ENCODE measurements at places on chromosomes 5 and 9.

DNA sequence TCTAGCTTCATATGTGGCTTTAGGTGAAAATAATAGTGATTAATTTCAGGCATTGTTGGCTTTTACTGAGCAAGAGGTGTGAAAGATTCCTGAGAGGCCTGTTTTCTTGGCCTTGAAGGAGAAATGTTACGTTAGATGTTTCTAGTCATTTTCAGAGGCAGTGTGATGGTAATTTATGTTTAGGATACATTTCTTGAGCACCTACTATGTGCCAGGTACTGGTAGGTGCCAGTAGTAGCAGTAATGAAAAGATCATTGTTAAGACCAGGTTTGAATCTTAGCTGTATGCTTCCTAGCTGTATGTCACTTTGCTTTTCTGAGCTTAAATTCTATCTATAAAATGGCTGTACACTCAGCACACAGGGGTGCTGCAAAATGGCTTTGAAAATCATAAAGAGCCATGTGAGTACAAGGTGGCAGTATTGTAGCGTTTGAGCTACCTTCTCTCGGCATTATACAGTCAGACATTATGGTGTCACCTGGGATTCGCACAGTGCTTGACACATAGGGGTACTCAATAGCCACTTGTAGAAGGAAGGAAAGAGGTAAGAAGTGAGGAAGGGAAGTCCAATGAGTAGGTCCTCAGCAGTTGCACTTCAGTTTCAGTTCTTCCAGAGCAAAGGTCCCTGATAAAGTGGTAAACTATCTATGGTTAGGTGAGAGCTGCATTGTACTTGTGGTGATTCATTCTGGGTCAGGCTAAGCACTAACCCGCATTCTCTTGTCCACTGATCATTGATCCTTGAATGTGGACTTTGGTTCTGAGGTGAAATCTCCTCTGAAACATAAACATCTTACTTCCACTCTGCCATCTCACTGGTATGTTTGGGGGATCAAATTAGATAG is 166.5 kb upstream of the NR3C1 start:
- no peak for DNase-seq

- no peak for DNase-seq
These were observed 427.8 kb downstream of the BNC2 start for GRCh38 chr9:16442622-16443021.

- DNase-seq, result no peak
These were observed 182.3 kb upstream of the RIOK2 start for GRCh38 chr5:97365163-97365845.

GRCh38 chr5:168073991-168074800 is 217.2 kb upstream of the WWC1 start:
- DNase-seq, result no peak

DNA sequence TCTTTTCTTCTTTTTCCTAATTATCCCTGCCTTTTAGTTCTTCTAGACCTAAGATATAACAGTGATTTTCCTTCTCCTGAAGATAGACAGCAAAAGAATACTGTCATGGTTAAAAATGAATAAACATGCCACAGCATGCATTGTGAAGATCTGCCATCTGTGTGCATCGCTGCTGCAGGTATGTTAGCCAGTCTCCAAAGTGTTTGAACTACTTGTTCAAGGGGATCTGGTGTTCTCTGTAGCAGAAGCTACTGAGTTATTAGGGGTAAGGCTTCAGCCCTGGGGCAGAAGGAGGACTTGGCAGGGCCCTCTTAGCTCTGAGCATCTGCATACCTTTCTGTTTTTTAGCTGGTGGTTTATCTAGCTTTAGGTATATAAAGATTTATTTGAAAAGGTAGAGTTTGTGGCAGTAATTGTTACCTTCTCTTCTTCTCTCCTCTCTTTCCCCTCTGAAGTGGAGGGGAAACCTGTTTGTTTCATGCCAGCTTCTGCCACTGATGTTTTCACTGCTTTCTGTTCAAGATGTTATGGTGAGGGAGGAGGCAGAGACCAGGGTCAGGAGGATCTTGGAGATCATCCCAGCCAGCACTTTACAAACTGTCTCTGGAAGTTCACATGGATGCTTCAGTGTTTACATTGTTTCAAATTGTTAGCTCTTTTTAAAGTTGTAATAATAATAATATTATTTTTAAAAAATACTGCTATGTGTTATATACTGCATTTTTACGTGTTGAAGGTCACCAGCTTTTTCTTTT is 25.2 kb downstream of the GALNT10 start:
- DNase-seq, result no peak

DNA sequence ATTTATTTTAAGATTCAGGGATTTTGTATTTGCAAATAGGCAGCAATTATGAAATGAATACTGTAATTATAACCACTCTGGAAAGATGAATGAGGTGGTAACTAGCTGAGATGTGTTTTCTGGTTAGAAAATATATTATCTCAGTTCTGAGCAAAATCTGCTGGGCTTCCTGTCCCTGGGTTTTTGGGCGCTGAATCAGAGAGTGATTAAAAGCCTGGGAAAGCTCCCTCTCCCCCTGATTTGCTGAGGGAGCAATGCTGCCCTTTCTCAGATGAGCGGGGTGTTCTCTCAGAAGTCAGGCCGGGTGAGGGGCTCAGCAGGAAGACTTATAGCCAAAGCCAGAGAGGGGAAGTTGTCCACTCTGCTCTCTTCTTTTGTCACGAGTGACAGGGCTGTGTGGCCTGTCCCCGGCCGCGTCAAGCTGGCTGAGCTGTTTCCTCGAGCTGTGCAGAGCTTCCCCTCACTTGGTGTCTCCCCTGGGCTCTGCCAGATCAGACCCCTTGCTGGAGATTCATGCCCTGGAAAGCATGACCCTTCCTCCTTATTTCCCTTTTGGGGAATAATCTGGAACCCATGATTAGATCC is 39.8 kb upstream of the PITX1 start:
- no peak for DNase-seq

DNA sequence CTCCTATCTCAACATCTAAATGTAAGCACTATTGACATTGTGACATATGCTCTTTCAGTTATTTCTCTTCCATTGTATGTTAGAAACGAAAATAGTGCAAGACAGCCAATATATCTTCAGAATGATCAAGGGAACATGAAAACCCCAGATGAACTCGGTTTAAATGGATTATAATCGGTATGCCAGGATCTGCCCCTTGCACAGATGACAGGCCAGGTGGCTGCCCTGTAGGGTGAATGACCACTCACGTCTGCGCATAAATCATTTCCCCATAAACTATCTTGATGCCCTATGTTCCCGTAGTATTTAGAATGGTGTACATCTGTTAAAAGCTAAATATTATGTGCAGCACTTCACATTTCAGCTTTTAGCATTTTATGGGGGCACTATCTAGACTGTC is 69.7 kb upstream of the RANBP3L start:
- DNase-seq, result no peak

GRCh38 chr5:141507387-141508091 is 18.7 kb downstream of the PCDHGC5 start:
- peak; percentile 67 for DNase-seq

- no peak for DNase-seq
These were observed 9.4 kb downstream of the GLIS3 start for GRCh38 chr9:4290427-4290837.

DNA sequence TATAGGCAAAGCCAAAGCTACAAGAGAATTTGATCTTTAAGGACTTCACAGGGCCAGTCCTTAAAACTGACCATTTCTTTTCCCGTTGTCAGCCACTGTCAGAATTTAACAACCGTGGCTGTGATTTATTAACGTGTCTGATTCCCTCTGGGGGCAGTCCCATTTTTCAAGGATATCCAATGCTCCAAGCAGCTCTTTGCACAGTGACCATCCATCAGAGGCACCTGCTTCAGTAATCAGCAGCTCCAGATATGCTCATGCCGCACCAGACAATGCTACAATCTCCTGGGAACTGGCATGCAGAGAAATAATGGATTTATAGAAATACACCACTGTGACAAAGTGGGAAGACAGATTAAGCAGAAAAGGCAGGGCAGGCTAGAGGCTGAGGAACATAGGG is 163.3 kb upstream of the PPP1R2B start:
- DNase-seq, result no peak

- no peak for DNase-seq
These were observed 16.9 kb upstream of the FREM1 start for GRCh38 chr9:14926941-14927624.

- no peak for DNase-seq
These were observed 10.0 kb downstream of the DIPK1B start for GRCh38 chr9:136722093-136722968.

DNA sequence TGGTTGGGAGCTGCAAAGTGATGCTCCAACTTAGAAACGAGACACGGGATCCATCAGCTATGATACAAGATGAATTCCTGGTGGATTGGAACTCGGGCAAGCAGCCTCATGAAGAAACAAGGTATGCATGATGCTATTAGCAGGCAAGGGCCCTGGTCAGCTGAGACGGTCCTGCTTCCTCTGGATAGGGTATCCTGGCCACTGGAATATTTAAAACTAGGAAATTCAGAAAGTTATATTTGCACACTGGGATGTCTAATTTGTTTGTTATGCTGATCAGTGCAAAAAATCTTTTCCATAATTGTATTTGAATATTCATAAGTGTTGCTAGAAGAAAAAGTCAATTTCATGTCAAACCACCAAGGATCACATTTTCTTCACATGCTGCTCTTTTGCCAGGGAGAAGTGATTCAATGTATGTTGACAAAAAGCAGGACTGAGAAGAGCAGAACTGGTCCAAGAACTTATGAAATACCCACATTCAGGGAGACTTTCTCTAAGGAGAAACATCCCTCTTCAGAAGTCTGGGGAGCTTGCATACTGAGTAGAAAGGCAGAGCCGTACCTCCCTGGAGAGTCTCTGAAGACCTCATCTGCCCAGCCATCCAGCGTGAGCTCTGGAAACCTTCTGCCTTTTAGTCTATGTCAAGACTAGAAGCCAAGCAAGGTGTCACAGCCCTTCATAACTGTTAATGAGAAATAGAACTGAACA is 6.7 kb upstream of the NXNL2 start:
- DNase-seq, result no peak

GRCh38 chr9:21520501-21521228 is 38.6 kb upstream of the IFNE start:
- DNase-seq, result no peak

DNA sequence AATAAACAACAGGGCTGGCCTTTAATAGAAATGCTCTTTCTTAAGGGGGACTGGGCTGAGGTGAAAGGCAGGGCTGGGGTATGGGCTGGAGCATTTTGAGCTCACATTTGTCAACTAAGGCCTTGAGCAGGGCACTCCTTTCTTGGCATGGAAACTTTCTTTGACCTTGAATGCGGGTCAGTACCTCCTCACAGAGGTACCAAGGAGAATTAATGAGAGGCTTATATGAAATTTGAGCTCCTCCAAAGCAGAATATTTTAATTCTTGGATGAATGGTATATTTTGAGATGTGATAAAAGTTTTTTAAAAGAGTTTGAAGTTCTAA is 3.1 kb downstream of the CYSTM1 start:
- no peak for DNase-seq

GRCh38 chr5:96083361-96083881 is 121.8 kb upstream of the ELL2 start:
- DNase-seq, result no peak

Data from AG04449 (cell line).